Thoracic aorta (tissue), 2 donors: ENCODE measurements at places on chromosomes 3 and 15. TPM values are rescaled to one million over a fixed set of nuclear protein-coding genes. Genes with fewer than 3 reads are reported as not detected.

The USP4 gene
- total RNA-seq, result 74.1 TPM

DNA sequence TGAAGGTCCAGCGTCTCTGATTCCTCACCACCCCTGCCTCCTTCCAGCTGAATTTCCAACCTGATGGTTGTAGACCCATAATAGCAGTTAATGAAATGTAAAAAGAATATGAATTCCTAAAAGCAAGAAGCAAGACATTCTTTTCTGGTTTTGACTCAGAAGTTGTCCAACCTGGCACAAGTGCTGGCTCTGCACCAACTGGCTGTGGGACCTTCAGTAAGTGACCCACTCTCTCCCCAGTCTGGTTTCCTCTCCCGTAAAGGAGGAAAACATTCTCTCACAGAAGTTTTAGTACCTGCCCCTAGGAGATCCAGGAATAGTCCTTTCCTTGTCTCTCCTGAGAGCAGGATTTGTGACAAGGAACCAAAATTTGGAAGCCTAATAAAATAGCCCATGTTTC is 236.9 kb upstream of the TRIM42 start:
- H3K4me1 ChIP-seq, result no peaks in the 10 kb centered on the region
- DNase-seq, result no peak
- H3K27me3 ChIP-seq, result no peaks in the 10 kb centered on the region

DNA sequence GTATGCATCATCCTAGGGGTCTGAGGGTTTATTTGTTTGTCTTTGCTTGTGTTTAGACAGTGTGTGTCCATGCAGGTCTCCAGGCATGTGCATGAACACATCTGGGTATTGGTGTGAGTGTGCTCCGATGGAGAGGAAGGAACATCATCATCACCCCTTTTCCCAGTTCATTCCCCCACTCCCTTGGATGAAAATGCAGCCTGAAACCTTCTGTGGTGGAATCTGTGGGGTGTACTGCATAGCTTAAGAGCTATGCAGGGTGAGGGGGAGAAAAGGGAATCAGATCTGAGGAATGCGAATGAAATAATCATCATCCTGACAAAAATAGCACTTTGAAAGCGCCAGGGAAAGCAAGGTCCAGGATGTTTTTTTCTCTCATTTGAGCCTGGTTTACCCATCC is 520.1 kb downstream of the NTRK3 start:
- no peak overlapping the region for H3K4me3 ChIP-seq
- H3K27ac ChIP-seq, result no peak overlapping the region

The DNAJB8 gene
- not detected for total RNA-seq

The ARNT2 gene
- 22.9 TPM for total RNA-seq

DNA sequence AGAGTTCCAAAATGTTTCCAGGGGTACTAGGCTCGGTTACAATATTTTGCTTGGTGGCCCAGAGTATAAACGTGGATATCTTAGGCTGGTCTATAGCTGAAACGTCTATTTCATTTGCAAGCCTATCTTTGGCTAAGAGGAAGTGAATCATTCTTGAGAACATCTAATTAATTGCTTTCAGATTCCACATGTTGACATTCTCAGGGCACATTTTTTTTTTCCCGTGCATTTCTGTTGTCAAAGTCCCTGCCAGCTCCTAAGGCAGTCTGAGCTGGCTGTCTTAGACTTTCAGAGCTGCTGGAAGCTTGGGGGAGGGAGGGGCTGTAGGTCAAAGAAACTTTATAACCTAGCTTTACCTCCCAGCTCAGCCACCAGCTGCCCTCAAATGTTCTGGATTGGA is 23.2 kb upstream of the LAMP3 start:
- no peaks in the 10 kb centered on the region for H3K4me1 ChIP-seq
- H3K4me3 ChIP-seq, result no peak overlapping the region
- no peaks in the 10 kb centered on the region for H3K36me3 ChIP-seq
- no peak overlapping the region for H3K27ac ChIP-seq
- no peaks in the 10 kb centered on the region for H3K27me3 ChIP-seq
- DNase-seq, result no peak

The ZNF662 gene
- total RNA-seq, result 8.9 TPM

GRCh38 chr3:132911741-132912415 is 126.3 kb upstream of the TMEM108 start:
- no peak for DNase-seq
- no peak overlapping the region for H3K4me3 ChIP-seq
- no peaks in the 10 kb centered on the region for H3K27me3 ChIP-seq
- H3K36me3 ChIP-seq, result no peaks in the 10 kb centered on the region
- H3K27ac ChIP-seq, result no peak overlapping the region
- H3K4me1 ChIP-seq, result no peaks in the 10 kb centered on the region
